ENCODE measurements at places on chromosomes 5 and 9. TPM values are rescaled to one million over a fixed set of nuclear protein-coding genes. Genes with fewer than 3 reads are reported as not detected.

DNA sequence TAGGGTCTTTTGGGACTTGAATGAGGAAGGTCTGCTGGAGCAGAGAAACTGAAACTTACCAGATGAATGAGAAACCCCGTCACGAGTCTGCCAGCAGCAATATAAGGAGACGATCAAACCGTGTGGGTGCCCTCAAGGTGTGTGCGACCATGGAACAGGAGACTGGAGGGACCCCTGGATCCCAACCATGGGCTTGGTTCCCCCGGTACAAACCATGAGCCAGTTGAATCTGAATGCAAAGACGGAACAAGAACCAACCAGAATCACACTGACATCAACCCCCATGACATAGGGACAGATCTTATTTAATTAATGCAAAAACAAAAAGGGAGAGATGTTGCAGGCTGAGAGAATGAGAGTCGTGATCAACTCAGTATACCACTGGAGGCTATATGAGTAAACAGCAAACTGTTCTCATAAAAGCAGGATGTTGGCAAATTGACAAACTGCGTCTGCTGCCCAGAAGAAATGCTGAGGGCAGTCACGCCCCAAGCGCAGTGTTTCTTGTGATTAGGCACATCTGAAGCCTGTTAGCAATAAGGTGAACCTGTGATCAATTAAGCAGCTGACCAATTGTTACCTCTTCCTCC lies 475.5 kb upstream of the ACO1 start:
- no peaks in the 10 kb centered on the region for H3K4me1 ChIP-seq
- no peak for DNase-seq
- H3K36me3 ChIP-seq: no peaks in the 10 kb centered on the region
- no peaks in the 10 kb centered on the region for H3K27me3 ChIP-seq
- H3K4me3 ChIP-seq: no peak overlapping the region

- no peaks in the 10 kb centered on the region for H3K4me1 ChIP-seq
- H3K4me3 ChIP-seq: no peak overlapping the region
- no peaks in the 10 kb centered on the region for H3K36me3 ChIP-seq
- DNase-seq: no peak
These were observed 174.6 kb upstream of the DAPK1 start for GRCh38 chr9:87322840-87323635.

Gene PCDHGB1
- 10.5 TPM for total RNA-seq

DNA sequence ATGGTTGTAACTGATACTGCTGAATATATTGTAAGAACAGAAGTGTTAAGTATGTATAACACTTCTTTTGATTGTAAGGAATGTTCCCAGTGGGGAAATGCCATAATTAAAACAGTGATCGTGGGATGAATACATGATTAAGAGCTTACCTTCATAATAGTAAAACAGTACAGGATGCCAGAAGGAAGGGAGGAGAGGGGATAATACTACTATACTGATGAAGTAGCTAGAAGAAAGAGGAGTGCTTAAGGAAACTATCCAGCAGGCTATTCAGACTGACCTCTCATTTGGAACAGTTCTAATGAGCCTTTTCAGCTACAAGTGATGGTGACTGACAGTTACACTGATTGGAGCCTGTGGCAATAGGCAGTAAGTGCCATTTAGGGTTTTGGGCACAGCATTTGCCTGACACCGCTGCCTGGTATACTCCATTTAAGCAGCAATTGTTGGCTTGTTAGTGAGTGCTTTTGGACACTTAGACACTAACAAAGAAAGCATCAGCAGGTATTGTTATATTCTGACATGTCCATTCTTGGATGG lies 33.8 kb upstream of the KDM4C start:
- H3K4me1 ChIP-seq: no peaks in the 10 kb centered on the region
- no peak for DNase-seq
- no peaks in the 10 kb centered on the region for H3K36me3 ChIP-seq
- H3K27me3 ChIP-seq: no peaks in the 10 kb centered on the region

Gene ADAMTS6
- total RNA-seq: 2.2 TPM

Gene ADGRV1
- total RNA-seq: 8.2 TPM

DNA sequence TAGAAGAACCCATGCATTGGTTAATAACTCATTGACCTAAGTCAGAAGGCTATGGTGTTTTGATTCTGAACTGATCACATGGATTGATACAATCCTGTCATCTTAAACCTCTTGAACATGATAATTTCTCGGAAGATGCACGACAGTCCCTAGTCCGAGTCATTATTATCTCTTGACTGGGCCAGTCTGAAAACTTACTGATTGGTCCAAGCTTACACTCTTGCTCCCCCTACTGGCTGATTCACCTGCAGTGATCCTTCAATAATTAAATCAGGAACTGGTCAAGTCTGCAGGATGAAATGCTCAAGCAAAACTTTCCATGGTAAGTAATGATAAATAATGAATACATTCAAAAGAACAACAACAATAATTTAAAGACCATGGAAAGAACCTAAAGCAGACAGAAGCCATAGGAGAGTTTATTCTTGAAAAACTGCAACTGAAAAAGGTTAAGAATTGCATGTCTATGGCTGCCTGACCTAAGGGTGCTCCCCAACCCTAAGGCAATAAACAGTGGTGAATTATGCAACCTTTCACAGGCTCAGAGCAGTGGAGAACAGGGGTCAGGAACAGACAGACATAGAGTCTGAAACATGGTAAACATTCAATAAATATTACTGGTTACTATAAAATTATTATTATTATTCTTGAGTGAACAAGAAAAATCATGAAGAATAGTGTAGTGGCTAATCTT lies 79.3 kb downstream of the BRINP1 start:
- H3K4me1 ChIP-seq: no peaks in the 10 kb centered on the region
- peak; percentile 35 for DNase-seq
- H3K36me3 ChIP-seq: no peaks in the 10 kb centered on the region
- H3K27me3 ChIP-seq: no peaks in the 10 kb centered on the region

DNA sequence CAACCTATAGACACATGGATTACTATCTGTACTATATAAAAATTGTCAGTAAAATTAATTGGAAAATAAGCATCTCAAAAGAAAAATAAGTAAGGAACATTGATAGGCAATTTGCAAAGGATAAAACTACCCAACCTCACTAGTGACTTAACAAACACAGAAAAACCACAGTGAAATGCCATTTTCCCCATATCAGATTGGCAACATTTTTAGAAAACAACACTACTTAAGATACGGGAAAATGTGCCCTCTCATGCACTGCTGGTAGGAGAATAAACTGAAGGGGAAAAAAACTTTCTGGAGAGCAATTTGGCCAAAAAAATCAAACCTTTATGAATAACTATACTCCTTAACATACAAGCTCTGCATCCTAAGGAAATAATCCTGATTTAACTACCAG lies 254.0 kb downstream of the DEPDC1B start:
- H3K27me3 ChIP-seq: no peaks in the 10 kb centered on the region
- H3K4me1 ChIP-seq: no peaks in the 10 kb centered on the region

Gene TTC39B
- 42.4 TPM for total RNA-seq

Measured in transverse colon (tissue), 4 donors.